Bone marrow (tissue), 2 donors: ENCODE measurements at places on chromosomes 12 and 14.

DNA sequence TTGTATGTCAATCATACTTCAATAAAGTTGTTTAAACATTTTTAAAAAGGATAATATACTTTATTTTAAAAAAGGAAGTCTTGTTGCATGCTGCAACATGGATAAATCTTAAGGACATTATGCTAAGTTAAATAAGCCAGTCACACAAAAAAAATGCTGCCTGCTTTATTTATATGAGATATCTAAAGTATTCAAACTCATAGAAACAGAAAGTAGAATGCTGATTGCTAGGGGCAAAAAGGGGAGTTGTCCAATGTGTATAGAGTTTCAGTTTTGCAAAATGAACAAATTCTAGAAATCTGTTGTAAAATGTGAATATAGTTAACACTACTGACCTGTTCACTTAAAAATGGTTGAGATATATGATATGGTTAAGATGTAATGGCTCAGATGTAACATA lies 8.7 kb downstream of the KLRC4 start:
- DNase-seq = no peak

- DNase-seq = no peak
Measured at GRCh38 chr14:60093606-60094005, 1.9 kb downstream of the PCNX4 start.

- DNase-seq = no peak
Measured at GRCh38 chr14:61254808-61255526, 26.2 kb downstream of the TMEM30B start.

- no peak for DNase-seq
Measured at GRCh38 chr14:23793532-23793931, 157.4 kb downstream of the DHRS2 start.
